ENCODE measurements at places on chromosomes 3 and 15. TPM values are rescaled to one million over a fixed set of nuclear protein-coding genes. Genes with fewer than 3 reads are reported as not detected.

DNA sequence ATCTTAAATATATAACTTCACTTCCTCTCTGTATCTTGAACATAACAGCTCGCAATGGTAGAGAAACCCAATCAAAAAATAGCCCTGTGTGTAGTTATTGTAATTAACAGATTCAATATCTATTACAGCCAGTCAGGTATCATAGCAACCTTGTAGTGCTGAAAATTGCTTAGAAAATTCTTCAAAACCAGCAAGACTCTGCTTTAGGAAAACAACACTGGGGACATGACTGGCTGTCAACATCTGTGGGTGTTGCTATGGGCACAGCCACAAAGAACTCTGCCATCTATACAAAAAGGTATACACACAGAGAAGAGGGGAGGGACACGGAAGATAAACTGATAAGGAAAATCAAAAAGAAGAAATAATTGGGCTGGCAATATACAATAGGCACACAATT lies 101.2 kb downstream of the WDR72 start:
- no peak for DNase-seq

GRCh38 chr3:4900298-4900697 lies 78.9 kb upstream of the BHLHE40 start:
- no peak for DNase-seq

- DNase-seq: no peak
Observed at GRCh38 chr3:195110647-195111318, 160.2 kb downstream of the XXYLT1 start.

DNA sequence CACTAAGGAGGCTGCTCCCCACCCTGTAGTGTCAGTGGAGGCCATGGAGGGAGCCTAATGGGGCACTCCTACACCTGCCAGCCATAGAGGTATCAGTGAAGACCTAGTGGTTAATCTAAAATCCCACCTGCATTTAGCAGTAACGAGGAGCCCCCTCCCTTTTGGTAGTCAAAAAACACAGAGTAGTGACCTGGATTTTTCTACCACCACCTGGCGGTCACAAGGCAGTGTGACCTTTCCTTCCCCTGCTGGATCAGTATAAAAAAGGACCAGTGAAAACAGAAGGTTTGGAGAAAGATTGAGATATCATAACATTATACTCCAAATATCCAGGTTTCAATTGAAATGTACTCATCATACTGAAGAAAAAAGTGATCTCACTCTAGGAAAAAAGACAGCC lies 241.2 kb downstream of the PYDC2 start:
- DNase-seq: no peak

GRCh38 chr3:51712511-51712931 lies 5.7 kb downstream of the GRM2 start:
- DNase-seq: no peak

DNA sequence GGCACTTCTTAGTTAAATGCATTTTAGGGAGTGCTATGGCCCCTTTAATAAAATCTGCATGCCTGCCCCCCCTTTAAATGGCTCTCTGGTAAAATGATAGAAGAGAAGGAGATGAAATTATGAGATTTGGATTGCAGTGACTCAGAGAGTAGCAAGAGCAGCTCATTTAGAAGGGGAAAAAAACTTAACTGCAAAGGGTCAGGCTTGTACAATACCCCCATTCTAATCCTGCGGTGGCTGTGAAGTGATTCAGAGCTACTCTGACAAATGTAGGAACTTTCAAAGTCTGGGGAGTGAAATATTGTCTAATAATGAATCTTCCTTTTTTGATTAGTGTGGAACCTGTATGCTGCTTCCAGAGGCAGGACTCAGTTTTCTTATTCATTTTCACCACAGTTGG lies 44.1 kb upstream of the TBC1D23 start:
- DNase-seq: no peak

DNA sequence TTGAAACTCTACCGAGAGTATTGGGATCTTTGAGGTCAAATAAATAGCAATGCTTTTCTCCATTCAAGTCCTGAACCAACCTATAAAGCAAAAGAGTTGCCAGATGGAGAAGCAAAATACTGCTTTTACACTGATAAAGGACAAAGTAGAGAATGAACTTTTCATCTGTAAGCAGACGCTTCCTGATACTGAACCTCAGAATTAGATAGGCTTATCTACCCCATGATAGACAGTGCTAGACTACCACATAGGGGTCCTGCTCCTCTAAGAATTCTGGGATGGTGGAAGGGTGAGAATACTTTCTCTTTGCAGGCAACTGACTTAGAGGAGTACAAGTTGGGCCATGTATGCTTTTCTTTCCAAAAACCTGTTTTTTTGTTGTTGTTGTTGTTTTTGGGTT lies 9.5 kb downstream of the SAXO2 start:
- no peak for DNase-seq

GRCh38 chr3:69079269-69080159 lies 651 bp downstream of the UBA3 start:
- no peak for DNase-seq

DNA sequence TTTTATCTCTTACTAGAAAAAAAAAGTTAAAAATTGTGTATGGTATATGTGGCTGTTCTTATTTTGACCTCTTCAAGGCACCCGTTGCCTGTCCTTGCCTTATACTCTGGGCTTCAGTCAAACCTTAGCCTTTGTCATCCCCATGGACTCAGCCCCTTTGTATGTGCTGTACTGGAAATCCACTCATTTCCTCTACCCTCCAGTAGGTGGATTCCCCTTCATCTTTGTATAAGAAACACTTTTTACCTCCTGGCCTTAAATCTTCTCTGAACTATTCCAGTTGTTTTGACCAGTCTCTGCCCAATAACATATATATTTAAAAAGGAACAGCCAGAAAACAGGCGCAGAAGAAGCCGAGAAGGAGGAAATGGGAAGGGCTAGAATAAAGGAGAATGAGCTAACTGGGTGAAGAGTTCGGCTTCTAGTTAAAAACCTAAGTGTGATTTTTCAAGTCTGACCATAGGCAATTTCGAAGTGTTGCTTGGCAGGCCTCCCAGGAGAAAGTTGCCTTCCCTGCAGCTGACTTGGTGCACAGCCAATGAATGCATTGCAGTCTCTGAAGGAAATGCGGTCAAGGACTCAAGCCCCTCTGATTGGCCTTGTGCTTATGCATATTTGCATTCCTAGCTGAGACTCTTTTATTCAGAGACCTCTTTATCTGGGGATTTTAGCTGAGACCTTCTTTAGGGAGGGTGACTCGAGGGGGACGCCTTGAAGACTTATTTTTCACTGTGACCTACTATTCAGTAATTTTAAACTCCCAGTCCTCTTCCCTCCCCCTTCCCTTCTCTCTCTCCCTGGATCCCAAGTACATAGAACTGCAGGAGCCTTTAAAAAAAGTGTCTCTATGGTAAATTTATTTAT lies 277.4 kb downstream of the ROBO1 start:
- DNase-seq: no peak

GRCh38 chr15:70050970-70051369 lies 46.7 kb downstream of the TLE3 start:
- no peak for DNase-seq

DNA sequence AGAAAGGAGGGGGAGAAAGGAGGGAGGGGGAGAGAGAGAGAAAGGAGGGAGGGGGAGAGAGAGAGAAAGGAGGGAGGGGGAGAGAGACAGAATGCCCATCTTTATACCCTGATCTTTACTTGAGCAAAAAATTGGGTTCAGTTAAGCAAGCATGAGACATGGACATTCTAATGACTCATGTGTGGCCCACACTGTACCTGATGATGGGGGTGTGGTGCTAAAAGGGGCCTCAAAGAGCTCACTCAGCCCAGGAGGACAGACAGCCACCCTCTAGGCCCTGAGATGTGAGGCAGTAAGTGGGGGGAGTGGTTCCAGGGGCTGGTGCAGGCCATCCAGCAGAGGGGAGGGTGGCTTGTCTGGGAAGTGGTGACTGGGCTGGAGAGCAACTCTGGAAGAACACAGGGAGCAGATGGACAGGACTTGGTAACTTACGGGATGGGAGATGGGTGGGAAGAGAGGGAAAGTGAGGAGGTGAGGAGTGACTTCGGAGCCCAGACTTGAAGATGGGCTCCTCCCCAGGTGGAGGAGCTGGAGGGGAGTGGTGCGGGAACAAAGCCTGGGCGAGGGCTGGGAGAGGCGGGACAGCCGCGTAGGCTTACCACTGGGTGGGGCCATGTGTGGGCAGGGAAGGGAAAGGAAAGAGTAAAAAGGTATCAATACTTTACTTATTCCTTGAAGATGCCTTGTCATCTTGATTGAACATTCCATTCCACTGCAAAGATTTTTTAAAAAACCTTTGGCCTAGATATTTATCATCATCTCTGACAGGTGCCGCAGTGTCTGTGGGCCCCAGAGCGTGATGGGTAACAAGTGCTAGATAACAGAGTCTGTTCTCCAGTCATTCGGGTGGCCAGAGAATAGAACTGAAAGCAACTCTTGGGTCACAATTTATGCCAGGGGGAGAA lies 32.3 kb downstream of the TSPAN3 start:
- peak; percentile 9 for DNase-seq

DNA sequence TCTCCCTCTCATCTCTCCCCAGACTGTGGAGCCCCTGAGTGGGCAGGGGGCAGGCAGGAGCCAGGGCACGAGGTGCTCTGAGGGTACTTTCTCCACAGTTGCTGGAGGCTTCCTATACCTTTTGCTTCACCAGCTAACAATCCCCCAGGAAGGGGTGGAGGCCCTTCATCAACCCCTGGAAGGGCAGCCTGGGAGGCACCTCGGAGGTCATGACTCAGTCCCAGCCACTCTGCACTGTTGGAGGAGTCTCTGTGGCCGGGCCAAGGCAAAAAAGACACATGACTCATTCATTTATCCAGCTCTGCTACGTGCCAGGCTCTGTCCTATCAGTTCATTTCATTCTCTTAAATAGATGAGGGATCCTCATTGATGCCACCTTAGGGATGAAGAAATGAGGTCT lies 15.6 kb upstream of the KY start:
- DNase-seq: no peak

- no peak for DNase-seq
Observed at GRCh38 chr3:103459815-103460214, 1025.0 kb downstream of the ZPLD1 start.

DNA sequence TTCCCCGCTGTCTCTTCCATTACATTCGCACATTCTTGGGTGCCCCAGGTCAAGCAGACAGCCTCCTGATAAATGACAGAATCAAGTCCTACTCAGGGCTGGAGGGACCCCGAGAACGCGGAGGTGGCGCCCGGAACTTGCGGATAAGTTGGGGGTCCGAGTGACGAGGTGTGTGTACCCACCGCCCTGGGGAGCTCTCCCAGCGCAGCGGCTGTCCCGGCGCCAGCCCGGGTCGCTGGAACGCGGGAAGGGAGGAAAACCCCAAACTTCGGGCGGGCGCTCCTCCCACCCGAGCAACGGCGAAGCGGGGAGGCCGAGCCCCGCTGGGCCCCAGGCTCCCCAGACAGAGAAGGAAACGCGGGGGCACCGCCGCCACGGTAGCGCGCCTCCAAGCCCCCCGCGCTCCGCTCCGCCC lies 550 bp downstream of the CLN6 start:
- no peak for DNase-seq

GRCh38 chr15:85976986-85977385 lies 102.7 kb upstream of the AGBL1 start:
- DNase-seq: no peak

- DNase-seq: no peak
Observed at GRCh38 chr3:385151-385550, 188.6 kb downstream of the CHL1 start.

DNA sequence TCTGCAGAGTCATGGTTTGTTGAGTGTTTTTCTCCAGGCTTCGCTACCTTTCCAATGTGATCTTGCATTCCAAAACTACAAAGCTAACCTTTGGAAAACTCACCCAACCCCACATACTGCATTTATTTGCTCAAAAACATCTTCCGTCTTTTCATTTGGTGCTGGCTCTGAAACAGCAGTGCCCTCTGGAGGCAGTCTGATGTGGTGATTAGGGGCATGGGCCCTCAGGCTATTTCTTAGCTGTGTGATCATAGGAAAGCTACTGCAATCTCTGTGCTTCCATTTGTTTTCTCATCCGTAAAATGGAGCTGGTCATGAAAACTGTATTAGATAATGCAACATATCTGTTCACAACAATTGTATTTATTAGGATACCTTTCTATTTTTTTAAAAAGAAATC lies 47.0 kb downstream of the MTHFS start:
- DNase-seq: no peak

DNA sequence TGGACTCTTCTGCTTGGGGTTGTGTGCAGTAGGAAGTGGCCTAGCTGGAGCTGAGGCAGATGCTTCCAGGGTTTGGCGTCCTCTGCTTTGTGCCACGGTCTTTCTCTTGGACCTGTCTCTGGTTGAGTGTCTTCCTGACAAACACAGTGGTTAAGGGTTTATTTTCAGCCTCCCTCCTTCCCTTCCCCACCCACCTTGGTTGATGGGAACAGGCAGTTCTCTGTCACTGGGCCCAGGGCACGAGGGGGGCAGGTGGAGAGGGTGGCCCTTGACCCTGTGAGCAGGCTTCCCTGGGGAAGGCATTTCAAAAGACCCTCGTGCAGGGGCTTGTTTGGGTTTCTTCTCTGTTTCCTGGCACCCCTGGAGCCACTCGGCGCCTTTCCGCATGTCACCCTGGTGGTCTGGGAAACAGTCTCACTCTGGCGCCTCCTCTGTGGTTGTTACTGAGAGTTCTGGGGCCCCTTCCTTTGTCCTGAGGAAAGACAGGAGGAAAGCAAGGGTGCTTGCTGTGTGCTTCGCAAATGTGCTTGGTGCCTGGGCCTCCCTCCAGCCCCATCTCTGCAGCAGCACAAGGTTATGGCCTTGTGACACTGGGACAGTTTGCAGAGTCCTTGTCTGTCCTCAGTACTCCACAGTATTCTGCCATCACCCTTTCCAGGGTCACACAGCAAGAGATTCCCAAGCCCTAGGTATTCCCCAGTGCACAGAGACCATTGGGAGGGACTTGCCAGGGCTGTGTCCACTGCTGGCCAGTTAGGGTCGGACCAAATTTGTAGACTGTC lies 10.3 kb upstream of the STAB1 start:
- no peak for DNase-seq

DNA sequence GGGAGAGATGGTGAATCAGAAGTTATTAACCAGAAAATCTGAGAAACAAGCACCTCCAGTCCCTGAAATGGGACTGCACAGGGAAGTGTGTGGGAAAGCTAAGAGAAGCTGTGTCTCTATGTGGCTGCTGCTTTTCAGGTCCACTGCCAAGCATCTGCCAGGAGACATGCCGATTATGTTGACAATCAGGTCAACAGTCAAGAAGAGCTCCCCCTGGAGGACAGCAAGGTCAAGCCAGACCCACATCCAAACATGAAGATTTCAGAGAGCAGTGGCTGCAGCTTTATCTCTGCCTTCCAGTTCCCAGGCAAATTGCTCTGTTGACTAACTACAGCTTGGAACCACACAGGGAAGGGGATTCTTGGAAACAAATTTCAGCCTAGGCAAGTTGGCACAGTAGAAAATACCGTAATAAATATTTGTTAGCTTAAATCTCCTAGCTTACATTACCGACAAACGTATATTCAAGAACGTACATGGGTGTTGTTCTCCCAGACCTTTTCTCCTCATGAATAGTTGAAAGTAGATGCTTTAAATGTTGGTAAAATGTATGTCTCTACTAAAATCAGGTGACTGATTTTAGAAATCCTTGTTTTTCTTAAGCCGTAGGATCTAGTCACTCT lies 394.5 kb upstream of the RARB start:
- peak; percentile 9 for DNase-seq

MKRN2OS gene
- total RNA-seq: not detected

SLC9A9 gene
- total RNA-seq: 1.6 TPM

CCDC80 gene
- total RNA-seq: not detected

ITIH3 gene
- total RNA-seq: not detected

FAM81A gene
- 0.69 TPM for total RNA-seq

SAMD7 gene
- not detected for total RNA-seq
